NCI-H345 (cell line): ENCODE measurements at places on chromosomes 3 and 15.
A peak's percentile ranks its signal among the peaks of the same experiment; 100 is the strongest.

GRCh38 chr15:34969340-34970097, at the start of gene AQR:
Gene AQR, minus strand, starts transcription at chr15:34969742. Its CDS starts 129 bp downstream, at chr15:34969613.
- peak; percentile 97 for DNase-seq

GRCh38 chr3:157405457-157405856, 31.2 kb upstream of the PTX3 start:
- DNase-seq, result no peak

GRCh38 chr3:167084545-167084944, 295.6 kb downstream of the ZBBX start:
- DNase-seq, result no peak

GRCh38 chr3:15601399-15602145, at the start of the genes BTD and HACL1:
Gene BTD, plus strand, starts transcription at chr3:15601745. Its CDS starts 33,695 bp downstream, at chr3:15635440.
Gene HACL1, minus strand, starts transcription at chr3:15601569. Its CDS starts 106 bp downstream, at chr3:15601463.
- no peak for DNase-seq

- no peak for DNase-seq
These were observed 125.5 kb upstream of the NMNAT3 start for GRCh38 chr3:139803294-139803693.

GRCh38 chr3:46351646-46352045, 2.3 kb upstream of the CCR2 start:
- DNase-seq, result no peak

DNA sequence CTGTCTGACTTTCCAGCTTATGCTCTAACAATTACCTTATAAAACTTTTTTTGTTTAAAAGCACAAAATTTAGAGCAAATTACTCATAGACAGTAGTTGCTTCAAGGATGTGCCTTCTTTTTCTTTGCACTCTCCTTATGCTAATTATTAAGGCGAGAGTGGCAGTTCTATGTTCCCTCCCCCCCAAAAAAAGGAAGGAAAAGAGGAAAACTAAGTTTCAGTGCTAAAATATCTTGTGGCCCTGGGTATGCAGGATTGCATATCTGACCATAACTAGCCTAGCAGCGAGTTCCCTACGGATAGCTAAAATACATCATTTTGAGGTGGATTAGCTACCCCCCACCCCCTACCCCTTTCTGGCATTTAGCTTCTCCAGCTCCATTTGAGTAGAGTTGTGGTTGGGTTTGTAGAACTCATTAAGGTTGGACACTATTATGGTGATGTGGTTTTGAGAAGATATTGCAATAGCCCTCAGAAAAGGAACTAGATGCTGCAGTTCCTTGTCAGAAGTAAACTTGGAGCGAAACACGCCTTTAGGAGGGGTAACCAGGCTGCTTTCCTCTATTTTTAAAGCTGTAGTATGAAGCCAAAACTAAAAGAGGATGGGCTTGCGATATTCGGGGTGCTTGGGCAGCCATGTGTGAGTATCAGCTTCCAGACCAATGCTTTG, 174.6 kb downstream of the AKAP13 start:
- no peak for DNase-seq

- DNase-seq, result no peak
These were observed 22.4 kb downstream of the LYZL4 start for GRCh38 chr3:42387802-42388651.

DNA sequence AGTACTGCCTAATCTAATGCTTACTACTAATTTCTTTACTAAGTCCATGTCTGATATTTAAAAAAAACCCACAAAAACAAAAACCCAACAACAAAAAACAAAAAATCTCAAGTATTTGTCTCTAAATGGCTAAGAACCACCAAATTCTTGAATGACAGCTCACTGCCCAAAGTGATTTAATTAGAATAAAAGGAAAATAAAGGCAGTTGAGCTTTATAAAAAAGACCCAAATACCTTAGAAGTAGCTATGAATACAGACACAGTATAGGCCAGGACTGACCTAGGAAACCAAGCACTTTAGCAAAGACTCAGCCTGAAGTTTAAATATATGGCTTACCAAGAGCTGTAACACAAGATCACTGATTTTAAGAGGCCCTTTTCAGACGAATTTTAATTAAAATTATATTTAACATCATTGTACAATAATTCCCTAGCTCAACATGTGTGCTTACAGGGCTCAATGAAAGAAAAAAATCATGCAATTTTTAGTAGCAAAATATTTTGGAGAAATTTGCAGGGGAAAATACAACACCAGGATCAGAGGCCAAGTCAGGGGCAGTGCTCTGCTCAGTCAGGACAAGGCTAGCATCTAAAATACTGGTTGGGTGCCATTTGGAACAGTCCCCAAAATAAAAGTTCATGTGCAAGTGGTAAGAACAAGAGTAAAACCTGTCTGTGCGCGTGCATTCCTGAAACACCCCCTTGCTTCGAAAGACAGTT, 24.8 kb downstream of the UQCC5 start:
- DNase-seq, result no peak

- DNase-seq, result no peak
These were observed 16.3 kb downstream of the FAN1 start for GRCh38 chr15:30919877-30920550.

DNA sequence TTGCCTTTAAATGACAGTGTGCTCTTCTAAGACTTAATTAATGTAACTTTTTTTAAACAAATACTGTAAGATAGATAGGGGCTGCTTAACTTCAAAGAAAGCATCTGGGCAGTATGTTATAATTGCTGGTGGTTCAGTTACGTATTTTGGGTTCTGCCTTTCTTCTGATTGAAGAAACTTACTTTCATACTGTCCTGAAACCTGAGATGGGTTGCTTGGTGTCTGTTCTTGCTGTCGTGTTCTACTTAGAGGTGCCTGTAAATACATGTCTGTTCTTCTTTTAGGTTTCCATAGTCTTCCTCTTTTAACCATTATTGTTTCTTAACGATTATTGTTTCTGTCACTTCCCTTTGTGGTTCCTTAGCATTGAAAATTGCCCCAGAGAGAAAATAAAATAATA, 297.7 kb upstream of the CHRM5 start:
- DNase-seq, result no peak

GRCh38 chr3:129360171-129360611, 68.2 kb downstream of the EFCAB12 start:
- DNase-seq, result no peak

DNA sequence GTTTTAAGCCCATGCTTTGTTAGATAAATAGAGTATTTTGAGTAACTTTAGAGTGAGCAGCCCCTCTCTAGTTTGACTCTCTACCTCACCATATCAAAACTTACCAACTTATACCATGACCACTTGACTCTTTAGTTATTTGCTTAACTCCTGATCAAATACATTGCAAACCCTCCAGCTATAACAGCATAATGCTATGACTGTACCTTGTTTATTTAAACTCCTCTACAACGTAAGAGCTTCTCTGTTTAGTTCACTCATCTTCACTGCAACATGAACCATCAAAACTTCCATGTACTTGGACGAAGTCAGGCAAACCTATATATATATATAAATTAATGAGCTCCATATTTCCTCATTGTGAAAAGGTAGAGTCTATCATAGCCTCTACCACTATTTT, 218.2 kb downstream of the DPH6 start:
- no peak for DNase-seq

DNA sequence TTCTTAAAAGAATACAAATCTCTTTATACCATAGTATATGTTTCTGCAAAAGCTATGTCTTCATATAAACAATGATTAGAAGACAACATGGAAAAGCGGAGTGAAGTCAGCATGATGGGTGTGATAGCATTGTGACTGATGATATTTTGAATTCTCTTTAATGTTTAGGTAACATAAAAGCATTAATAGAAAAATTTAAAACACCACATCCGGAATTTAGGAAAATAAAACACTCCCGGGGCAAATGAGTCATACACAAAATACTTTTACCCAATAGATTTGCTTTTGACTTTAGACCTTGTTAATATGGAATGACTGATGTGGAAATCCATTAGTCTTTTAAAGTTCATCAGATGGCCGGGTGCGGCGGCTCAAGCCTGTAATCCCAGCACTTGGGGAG, 134.7 kb downstream of the P3H2 start:
- no peak for DNase-seq

- DNase-seq, result no peak
These were observed 302.0 kb downstream of the EDEM1 start for GRCh38 chr3:5489536-5489935.

DNA sequence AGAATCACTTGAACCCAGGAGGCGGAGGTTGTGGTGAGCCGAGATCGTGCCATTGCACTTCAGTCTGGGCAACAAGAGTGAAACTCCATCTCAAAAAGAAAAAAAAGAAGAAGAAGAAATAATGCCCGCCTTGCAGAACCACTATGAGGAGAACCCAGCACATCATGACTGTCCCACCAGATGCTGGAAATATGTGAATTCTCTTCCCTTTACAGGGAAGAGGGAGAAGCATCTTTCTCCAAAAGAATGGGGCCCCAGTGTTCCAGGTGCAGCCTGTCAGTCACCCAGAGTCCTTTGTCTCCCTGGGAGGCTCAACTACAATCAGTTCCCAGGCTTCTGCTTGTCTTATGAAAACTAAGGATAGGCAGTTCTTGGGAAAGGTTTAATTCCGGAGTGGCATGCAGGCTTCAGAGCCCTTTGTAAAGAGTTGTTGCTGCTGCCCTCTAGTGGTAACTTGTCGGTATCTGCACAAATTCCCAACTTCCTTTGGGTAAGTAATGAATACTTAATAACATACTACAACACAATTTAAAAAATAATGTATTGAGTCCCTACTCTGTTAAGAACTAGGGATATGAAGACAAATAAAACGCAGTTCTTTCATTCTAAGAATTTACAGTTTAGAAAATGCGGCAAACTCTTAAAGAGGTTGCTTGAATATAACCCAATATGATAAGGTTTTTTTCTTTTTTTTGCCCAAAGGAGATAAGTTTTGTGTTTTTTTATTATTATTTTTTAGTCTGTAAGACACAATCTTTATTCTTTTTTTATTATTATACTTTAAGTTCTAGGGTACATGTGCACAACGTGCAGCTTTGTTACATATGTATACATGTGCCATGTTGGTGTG, 18.6 kb upstream of the TICRR start:
- DNase-seq, result peak; percentile 58
